Activated CD8-positive, alpha-beta memory T cell treated with anti-CD3 and anti-CD28 coated beads for 1 hour (primary cell): ENCODE measurements at places on chromosomes 5 and 9.

- no peak for DNase-seq
Measured at GRCh38 chr9:19442240-19442639, 33.4 kb downstream of the ACER2 start.

- no peak for DNase-seq
Measured at GRCh38 chr9:92917176-92917800, 30.0 kb upstream of the FGD3 start.

- DNase-seq, result no peak
Measured at GRCh38 chr5:75706775-75707174, 10.5 kb downstream of the POC5 start.

GRCh38 chr9:101432740-101433139 is 2.8 kb downstream of the ALDOB start:
- no peak for DNase-seq

GRCh38 chr9:2281803-2282185 is 266.6 kb downstream of the SMARCA2 start:
- no peak for DNase-seq
